ENCODE measurements at places on chromosomes 4 and X.

DNA sequence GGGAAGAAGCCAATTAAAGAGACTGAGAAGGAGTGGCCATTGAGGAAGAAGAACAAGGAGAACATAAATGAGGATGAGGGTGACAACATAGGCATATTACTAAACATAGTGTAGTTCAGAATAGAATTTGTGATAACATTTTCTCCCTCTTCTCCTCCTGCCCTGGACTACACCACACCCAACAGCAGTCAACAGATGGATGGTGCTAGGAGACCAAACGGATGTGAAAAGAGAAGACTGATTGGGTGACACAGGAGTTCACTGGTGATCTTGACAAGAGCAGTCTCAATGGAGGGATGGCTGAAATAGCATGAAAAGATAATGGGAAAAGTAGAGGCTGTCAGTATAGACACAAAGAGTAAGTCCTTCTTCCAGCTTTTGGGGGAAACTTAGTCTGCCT is 226.5 kb upstream of the FGF13 start:
- no peak for DNase-seq

DNA sequence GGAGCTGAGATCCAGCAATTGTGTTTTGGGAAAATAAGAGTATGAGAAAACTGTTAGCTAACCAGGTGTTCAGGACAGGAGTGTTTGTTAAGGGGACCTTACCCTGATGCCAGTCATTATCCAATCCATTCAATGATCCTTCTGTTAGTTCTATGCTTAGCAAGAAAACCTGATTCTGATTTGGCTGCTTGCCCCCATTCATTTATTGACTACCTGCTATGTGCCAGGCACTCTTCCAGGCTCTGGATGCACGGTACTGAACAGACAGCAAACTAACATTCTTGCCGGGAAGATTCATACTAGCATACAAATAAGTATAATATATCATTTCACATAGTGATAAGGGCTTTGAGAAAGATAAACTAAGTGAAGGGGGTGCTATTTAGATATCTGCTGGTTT is 1.0 kb upstream of the MECP2 start:
- DNase-seq: no peak

DNA sequence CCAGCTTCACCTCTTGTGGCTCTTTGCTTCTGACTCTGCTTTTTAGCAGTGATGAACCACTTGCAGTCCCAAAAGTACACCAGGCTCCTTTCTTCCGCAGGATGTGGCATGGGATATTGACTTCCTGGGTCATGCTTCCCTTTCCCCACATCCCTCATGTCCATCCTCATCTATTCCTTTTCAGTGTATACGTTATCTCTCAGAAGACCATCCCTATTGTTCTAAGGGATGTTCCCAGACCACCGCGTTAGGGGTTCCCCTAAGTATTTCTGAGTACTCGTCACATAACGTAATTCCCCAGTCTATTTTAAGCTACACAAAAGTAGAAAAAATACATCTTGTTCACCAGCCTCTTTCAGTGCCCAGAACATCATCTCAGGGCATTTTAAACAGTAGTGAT is 71.1 kb upstream of the NLGN4X start:
- peak; percentile 37 for DNase-seq

- DNase-seq: no peak
Observed at GRCh38 chr4:57425610-57426009, 315.4 kb upstream of the IGFBP7 start.

- DNase-seq: no peak
Observed at GRCh38 chr4:118765399-118765798, 70.5 kb downstream of the SEC24D start.

DNA sequence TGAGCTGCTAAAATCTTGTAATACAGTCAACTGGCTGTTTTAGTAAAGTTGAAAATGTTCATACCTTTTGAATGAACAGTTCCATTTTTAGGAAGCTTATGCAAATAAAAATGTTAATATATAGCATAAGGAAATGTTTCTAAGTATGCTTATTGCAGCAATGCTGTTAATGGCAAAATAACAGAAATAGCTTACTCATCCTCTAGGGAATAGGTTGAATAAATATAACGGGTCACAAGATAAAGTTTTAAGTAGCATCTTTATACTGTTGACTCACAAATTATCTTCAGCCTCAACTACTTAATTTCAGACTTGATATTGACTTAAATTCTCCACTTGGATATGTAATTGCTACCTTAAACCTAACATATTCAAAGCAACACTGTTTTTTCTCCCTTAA is 27.7 kb downstream of the HERC3 start:
- DNase-seq: no peak

- DNase-seq: no peak
Observed at GRCh38 chrX:120365968-120366367, 4.1 kb downstream of the ATP1B4 start.

GRCh38 chr4:69717778-69718177 is 42.6 kb downstream of the SULT1B1 start:
- no peak for DNase-seq

DNA sequence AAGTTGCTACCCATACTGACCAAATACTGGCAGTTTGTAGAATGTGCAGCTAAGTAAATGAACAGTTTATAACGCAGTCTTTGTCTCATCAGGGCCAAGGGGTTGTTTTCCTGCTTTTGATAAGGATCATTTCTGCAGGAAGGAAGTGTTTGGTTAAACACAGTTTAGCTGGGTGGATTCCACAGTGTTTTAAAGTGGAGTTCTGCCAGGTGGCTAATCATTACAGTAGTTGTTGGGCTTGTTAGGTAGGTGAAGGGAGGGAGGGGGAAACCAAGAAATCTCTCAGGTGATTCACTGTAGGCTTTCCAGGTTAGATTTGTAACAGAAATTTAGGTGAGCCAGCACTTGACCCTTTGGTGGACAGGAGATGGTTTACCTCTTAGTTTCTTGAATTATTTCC is 58.1 kb downstream of the FNIP2 start:
- DNase-seq: no peak

DNA sequence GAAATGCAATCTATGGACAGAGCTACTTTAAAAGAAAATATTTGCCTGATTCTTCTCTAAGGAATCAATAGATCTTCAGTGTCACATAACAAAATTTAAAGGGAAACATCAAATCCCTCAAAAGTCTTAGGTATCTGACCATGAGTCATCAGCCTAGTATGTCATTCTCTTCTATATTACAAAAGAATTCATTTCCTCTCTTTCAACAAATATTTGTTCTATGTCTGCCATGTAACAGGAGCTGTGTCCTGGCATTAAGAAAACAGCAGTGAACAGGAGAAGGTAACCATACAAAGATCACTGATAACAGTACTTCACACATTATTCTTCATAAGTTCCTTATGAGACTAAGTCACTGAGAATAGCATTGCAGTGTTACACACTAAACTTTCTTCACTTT is 243.6 kb upstream of the DKK2 start:
- DNase-seq: no peak

GRCh38 chr4:67712650-67713528 is 11.9 kb upstream of the UBA6 start:
- no peak for DNase-seq

DNA sequence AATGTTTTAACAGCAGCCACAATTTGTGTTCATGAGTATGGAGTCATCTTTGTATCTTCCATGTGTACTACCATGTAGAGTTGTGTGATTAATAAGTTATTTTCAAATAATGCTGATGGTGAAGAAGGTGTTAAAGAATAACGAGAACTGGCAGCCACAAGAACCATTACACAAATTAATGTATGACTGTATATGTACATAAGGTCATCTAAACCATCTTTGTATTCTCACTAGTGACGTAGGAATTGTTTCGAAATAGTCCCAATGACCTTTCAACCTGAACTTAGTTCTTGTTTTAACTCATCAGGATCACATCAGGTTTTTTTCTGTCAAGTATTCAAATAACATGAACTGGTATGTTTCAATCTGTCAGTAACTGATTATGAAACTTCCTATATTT is 48.3 kb upstream of the NOCT start:
- peak; percentile 14 for DNase-seq

- no peak for DNase-seq
Observed at GRCh38 chrX:3585719-3586118, 127.7 kb downstream of the PRKX start.

DNA sequence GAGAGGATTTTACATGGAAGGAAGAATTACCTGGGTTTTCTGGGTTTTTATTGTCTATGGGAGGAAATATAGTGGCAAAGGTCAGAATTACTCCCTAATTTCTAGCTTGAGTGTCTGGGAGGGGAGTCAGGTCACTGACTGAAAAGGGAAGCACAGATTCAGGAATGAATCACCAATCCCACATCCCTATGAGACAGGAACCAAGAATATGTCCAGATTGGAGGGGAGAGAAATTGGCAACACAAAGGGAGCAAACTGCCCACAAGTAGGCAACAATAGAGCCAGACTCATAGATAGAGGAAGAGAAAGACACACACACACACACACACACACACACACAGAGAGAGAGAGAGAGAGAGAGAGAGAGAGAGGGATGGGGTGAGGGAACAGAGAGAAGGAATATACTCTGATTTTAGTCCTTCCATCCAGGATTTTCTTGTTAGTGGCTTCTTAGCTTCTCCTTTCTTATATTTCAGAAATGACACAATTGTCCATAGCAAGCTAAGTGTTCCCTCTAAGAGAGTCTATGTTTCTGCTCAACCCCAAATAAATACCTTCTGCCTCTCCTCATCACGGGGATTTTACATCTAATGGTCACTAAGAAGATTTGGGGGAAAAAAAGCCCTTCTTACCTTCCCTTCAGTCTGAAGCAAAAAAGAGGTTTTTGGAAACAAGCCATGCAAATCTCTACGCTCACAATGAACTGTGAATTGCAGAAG is 12.0 kb downstream of the P2RY10 start:
- DNase-seq: no peak

DNA sequence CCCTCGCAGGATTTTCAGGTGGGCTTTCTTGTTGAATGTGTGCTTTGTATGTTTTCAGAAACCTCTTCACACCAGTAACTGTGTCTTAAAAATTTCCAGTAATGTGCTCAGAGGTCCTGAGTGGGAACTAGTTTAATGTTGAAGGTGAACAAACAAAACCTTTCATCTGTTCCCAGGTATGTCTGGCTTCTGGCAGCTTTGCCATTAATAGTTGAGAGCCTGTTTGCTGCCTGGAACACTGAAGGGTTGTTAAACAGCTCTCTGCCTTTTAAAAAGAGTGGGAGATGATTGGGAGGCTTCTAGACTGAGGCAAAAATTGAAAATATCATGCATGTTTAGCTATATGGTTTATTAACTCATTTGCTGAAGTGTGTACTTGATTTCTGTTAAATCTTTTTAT is 161.2 kb upstream of the AGTR2 start:
- DNase-seq: no peak

- peak; percentile 77 for DNase-seq
Observed at GRCh38 chrX:16946361-16946964, at the start of gene REPS2. TSS of gene REPS2 (plus strand) at chrX:16946658. CDS start at chrX:16946862, 204 bp downstream.

- no peak for DNase-seq
Observed at GRCh38 chrX:130174045-130174704, 2.4 kb downstream of the RAB33A start.

- DNase-seq: no peak
Observed at GRCh38 chr4:1418494-1419285, 12.4 kb upstream of the NKX1-1 start.

DNA sequence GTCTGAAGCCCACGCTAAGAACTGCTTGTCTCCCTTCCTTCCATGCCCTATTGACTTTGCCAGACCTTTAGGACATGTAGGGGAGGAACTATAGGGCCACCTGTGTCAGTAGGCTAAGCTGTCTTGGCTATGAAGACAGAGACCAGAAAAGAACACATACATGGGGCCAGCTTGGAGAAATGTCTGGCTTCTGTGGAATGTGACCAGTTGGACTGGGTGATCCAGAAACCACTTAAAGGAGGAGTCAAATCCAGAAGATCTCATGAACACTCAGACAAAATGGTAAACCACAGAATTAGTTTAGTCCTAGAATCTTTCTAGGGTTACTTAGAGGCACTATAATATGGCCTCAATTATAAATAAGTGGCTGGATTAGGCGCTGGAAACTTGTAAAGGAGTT is 42.0 kb downstream of the PHKA2 start:
- DNase-seq: no peak

DNA sequence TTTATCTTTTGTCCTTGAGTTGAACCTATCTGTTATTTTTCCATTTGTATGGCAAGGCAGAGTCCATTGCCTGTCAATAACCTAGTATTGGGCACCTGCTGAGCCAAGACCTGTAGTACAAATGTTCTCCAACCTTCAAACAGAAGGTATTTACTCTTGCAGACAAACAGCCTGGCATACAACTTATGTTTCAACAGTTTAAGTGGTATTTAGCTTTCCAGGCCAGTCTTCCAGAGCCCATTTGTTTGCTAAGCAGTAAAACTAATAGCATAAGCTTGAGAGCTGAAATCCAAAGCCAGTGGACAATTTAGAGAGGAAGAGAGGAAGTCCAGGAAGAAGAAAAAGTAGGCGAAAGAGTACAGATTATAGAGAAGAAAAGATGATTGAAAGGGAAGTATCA is 979.3 kb downstream of the GLUD2 start:
- no peak for DNase-seq

- DNase-seq: no peak
Observed at GRCh38 chrX:114584983-114585842, 1.3 kb downstream of the HTR2C start.

DNA sequence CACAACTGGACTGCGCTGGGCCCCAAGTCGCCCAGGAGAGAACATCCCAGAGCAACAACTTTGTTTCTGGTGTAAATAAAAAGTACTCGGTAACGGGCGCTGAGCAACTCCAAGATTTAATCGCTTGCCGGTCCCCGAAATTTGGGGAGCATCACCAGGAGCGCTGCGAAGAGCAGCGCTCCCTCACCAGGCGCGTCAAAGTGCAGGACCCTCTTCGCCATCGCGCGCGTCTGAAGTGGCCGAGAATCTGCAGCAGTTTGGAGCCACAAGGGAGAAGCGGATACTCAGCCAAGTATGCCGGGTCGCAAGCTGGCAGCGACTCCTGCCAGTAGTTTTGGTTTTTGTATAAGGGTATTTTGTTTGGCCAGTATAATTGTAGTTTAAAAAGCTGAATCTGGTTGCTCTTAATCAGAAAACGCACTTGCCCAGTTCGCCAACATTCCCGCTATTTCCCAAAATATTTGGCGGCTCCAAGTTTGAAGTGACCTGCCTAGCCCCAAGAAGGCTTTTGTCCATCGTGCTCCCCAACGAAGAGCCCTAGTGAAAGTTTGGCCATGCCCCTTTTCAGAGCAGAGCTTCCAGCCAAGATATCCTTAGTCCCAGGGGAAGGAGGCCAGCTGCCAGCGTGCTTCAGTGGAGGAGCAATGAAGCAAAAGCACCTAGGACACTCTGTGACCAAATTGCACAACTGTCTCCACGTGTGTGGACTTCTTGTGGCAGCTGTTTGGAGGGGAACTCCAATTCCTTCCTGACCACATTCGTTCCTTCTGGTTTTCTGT is 557 bp upstream of the KDR start:
- DNase-seq: no peak

GRCh38 chr4:168119890-168120289 is 27.6 kb downstream of the ANXA10 start:
- DNase-seq: no peak

DNA sequence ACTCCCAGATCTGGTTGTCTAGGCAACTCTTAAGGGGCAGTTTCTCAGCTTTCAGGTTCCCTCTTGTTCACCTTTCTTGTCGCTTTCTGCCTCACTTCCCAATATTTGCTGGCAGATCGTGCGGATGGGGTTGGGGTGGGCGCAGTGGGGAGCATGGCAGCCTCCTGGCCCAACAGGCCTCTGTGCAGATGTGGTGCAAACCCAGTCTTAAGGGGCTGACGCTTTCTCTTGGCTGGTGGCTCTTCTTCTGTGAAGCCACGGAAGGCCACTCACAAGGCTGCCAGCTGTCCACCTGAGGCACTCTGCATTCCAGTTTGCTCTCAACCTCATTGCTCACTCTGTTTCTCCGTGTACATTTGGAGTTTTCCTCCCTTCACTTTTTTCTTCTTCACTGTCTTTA is 61.7 kb downstream of the NBDY start:
- DNase-seq: no peak

Measured in GM12865 (cell line).